ENCODE measurements at places on chromosomes 5 and 9.

DNA sequence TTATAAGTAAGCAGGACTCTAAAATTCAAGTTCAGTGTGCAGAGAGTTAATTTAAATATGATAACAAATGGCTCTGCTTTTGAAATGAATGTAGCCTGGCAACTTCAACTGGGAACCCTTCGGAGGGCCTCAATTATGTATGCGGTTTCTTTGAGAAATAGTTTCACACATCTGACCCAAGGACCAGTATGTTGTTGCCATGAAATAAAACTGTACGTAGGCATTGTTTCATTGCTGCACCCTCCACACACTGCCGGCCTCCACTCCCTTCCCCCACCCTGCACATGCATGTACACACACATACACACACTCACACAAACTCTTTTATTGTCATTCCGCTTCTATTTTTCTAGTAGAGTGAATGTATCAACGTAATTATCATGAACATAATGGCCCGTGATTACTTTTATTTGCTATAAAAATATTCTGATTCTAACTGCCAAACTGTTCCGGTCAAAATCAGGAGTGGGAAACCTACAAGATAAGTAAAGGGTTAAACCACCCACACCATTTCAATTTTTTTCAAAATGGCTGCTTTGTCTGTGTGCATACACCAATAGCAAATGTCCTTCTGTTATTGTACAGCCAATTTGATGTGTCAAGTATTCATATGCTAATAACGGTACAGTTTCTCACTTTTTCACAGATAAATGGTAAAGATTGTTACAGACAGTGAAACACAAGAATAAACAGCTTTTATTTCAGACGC is 215.5 kb upstream of the TMEM161B start:
- no peak for DNase-seq

- DNase-seq, result peak; percentile 54
Observed at GRCh38 chr9:113992276-113992951, 85.7 kb downstream of the AMBP start.

DNA sequence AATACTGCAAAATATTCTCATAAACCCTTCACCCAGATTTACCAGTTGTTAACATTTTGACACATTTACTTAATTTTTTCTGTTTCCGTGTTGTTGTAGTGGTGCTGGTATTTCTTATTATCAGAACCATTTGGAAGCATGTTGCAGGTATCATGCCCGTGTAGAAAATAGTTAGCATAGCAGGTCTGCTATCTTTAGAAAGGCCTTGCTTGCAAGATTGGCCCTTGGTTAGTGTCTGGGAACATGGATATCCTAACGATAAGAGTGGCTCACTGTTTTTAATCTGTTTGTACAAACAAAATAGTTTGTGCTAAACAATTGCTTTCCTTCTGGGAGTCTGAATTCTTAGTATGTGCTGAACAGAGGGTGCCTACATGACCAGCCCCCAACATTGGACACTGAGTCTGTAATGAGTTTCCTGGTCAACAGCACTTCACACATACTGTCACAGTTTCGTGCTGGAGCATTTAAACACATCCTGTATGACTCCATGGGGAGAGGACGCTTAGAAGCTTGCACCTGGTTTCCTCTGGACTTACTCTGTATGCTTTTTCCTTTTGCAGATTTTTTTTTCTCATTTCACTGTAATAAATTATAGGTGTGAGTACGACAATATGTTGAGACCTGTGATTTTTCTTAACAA is 66.9 kb downstream of the MAN2A1 start:
- no peak for DNase-seq

GRCh38 chr9:124008303-124008693 is 3.3 kb upstream of the LHX2 start:
- no peak for DNase-seq

Data from suppressor macrophage (primary cell).